ENCODE measurements at places on chromosomes 11 and 22. TPM values are rescaled to one million over a fixed set of nuclear protein-coding genes. Genes with fewer than 3 reads are reported as not detected.

DNA sequence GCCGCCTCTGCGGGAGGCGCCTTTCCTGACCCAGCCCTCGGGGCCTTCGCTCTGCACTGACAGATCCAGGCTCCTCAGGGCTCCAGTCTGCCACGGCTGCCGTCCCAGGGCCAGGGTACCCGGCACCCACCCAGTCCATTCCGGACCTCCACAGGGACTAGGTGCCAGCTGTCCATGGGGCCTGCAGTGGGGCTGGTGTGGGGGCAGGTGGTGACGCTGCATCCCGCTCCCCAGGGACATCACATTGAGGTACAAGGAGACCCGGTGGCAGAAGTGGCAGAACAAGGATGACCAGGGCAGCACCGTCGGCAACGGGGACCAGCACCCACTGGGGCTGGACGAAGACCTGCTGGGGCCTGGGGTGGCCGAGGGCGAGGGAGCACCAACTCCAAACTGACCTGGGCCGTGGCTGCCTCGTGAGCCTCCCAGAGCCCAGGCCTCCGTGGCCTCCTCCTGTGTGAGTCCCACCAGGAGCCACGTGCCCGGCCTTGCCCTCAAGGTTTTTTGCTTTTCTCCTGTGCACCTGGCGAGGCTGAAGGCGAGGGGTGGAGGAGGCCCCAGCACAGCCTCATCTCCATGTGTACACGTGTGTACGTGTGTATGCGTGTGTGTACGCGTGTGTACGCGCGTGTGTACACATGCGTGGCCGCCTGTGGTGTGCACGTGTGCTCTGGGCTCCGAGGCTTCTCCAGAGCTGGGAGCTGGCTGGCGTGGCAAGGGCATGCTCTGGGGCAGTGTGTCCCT lies 16.7 kb downstream of the RNH1 start:
- DNase-seq: no peak

DNA sequence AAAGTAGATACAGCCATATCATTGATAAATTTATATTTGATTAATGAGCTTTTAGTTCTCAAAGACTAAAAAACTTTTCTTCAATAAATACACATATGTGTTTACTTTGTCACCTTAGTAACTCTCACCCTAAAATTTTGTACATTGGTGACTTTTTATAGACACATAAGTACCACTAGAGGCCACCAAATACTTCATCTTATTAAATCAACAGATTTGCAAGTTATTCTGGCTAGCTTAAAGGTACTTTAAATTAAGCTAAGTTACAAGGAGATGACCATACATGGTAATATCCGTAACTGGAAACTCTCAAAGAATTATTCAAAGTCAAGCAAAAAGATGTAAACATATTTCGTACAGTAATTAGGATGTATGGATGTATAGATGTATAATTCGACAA lies 112.2 kb downstream of the SBF2 start:
- DNase-seq: no peak

DNA sequence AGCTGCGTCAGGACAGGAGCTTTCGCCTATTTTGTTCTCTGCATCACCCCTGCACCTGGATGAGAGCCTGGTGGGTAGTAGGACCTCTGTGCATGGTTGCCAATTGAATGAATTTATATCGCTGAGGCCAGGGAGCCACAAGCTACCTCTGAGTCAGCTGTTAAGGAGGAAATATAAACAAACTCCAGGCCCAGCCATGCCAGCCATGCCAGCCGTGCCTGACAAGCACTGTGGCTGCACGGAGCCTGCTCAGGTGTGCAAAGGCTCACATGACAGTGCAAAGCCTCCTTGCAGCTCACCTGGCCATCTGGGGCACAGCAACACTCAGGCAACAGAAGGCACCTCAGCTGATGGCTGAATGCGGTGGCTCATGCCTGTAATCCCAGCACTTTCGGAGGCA lies 33.7 kb upstream of the LINC01488 start:
- no peak for DNase-seq

DNA sequence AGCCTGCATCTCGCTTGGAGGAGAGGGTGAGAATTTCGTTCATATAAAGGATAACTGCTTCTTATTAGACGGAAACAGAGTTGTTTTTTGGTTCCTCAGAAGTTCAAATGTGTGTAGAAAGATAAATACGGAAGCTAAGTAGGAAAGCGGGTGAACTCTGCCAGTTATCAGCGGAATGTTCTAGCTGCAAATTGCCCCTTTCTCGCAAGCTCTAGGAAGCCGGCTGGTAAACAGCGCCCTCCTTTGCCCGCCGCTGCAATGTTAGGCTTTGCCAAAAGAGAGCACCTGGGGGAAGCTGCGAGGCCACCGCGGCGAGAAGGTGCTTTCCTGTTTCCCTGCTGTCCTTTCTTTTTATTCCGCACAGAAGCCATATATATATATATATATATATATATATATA lies 67.0 kb downstream of the IGLL5 start:
- DNase-seq: no peak

ISX gene
- polyA plus RNA-seq: 0.23 TPM

RFPL3 gene
- polyA plus RNA-seq: not detected

ADAMTS15 gene
- 61.1 TPM for polyA plus RNA-seq

Data from right renal pelvis (tissue), 4 donors.